ENCODE measurements at places on chromosomes 5 and 9. TPM values are rescaled to one million over a fixed set of nuclear protein-coding genes. Genes with fewer than 3 reads are reported as not detected.

- no peak for DNase-seq
Observed at GRCh38 chr5:169945831-169946261, 34.4 kb downstream of the INSYN2B start.

DNA sequence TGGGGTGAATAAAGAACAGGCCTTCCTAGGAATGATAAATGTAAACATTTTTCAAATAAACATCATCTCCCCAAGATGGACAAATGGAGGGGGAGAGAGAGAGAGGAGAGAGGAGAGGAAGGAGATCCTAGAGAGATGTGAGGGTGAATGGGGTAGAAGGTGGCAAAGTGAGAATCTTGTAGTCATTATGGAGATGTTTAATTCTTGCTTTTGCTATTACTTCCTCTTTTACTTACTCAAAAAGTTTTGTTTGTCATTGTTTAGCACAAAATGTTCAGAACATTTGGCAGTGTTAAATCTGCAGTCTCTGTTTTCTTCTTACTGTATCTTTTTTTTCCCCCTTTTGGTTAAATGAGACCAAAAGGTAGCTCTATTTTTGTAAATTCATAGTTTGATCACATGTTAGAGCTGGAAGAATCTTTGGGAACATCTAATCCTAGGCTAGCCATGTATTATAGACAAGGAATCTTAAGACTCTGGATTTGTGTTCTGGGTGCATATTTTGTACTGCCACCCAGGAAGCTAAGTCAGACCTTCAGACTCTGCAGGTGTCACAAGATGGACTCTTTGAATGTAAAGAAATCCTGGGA is 266.1 kb downstream of the NTRK2 start:
- DNase-seq, result no peak

DNA sequence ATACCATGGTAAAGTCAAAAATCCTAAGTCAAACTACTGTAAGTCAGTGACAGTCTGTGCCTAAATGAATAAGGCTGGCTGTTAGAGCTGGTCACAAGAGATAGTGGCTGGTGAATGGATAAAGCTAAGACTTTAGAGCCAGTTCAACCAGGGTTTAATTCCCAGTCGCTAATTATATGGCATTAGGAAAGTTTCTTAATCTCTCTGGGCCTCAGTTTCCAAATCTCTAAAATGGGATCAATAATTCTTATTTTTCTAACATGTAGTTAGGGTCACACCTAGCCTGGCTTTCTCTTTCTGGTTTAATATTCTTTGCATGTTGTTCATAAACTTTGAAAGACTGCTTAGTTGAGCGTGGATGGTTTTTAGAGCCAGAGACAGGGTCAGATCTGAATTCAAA is 64.8 kb downstream of the SMIM15 start:
- DNase-seq, result no peak

DNA sequence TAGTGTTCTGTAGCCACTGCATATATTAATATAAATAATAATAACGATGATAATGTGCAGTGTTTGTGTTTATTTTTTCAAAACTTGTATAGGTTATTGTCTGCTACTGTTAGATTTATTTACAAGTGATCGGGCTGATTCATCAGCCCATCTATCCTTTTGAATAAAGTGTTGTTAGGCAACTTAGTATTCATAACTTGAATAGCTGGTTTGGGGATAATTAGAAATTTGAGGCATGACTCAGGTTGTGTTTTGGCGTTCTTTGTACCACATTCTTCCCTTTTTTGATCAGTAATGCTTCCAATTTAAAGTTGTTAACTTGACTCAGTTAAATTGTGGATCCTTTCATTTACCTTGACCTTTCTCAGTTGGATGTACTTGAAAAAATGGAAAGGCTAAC is 69.7 kb downstream of the FOCAD start:
- DNase-seq, result no peak

- no peak for DNase-seq
Observed at GRCh38 chr5:1757511-1757910, 42.1 kb downstream of the MRPL36 start.

DNA sequence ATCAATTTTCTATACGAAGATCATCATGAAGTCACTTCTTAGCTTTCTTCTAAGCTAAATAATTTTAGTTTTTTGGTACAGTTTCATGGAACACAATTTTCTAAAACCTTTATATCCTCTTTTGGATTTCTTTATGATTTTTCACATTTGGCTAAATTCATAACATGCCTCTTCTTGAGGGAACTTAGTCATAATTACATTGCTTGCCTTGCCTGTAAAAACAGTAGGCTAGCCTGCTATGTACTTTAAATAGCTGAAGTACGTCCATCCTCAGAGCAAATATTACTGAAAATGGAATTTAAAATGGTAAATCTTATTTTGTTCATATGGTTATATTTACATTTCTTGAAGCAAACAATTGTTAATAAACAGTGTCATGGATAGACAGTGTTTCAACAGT is 225.0 kb downstream of the VPS13A start:
- no peak for DNase-seq

- DNase-seq, result no peak
Observed at GRCh38 chr9:37961351-37961750, 57.4 kb upstream of the SLC25A51 start.

DNA sequence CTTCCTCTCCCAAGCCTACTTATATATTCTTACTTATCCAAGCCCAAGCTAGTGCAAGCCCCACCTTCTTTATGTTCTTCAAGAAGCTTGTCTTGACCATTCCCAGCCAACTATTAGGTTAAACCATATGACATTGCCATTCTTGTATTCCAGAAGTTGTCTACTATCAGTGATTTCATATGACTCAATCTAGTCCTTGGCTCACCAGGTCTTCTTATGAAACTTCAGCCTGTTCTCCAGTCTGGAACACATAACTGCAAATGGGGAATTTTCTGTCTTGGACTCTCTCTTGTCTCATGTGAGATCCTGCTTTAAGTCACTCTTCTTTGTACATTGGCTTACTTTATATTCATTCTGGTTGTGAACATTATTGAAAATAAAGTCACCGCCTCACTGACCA is 130.7 kb downstream of the TTLL11 start:
- no peak for DNase-seq

DNA sequence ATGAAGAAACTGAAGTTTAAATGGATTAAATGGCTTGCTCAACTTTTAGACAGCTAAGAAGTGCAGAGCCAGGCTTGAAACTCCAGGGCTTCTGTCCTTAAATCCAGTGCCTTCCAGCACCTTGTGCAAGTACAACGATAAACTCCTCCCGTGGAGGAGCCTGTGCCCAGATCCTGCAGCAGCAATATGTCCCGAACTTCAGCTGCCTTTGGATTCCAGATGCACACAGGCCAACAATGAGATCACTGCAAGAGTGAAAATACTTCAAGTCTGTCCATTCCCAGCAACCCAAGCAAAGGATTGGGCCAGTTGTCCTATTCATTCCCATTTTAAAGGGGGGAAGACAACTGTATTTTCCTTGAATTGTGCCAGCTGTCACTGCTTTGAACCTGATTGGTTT is 199.6 kb downstream of the CRB2 start:
- no peak for DNase-seq

DNA sequence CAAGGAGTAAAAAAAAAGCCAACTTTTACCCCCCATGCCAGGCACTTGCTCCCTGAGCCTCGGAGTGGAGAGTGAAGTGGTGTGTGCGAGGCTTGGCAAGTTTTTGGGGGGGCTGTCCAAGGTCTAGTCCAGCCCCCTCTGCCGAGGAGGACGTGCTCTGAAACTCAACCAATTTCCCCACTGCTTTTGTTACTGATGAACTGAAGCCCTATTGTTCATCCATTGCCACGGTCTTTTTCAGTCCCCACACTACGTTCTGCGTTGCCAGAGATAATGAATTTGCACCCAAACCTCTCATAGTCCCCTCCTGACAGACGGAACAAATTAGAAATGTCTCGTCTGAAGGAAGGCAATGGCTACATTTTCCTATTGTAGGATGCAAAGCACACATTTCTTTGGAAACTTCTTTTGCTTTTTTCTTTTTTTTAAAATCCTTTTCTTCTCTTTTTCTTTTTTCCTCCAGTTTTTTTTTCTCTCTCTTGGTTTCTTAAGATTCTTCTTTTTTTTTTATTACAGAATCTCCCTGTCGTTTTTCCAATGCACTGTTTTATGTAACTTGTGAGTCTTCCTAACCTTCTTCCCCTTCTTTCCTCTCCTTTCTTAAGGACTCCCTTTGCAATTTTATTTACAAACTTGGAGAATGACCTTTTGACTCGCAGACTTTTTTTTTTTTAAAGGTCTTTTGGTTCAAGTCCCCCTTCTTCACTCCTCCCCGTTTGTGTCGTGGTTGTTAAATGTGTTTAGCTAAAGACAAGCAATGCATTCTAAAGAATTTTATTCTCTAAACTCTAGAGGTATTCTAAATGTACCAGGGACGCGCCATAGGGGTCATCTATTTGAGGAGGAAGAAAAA is 209.5 kb downstream of the MEF2C start:
- no peak for DNase-seq

- DNase-seq, result no peak
Observed at GRCh38 chr9:134887686-134888602, 7.3 kb downstream of the FCN2 start.

DNA sequence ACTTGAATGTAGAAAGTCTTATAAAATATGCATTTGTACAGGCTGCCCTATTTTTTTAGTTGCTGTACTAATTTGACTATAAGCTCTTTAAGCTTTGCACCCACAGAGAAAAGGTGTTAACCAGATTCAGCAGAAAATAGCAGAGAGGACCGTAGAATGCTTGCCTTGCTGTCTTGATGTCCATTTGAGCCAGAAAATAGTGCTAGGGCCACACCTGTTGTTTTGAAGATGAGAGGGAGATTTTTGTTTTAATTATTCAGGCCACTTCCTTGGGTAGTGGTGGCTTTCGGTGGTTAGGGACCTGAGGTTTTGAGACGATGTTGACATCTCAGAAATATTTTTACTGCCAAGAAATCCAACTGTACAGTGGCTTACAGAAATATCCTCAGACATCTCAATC is 196.0 kb downstream of the SPATA31D1 start:
- no peak for DNase-seq

DNA sequence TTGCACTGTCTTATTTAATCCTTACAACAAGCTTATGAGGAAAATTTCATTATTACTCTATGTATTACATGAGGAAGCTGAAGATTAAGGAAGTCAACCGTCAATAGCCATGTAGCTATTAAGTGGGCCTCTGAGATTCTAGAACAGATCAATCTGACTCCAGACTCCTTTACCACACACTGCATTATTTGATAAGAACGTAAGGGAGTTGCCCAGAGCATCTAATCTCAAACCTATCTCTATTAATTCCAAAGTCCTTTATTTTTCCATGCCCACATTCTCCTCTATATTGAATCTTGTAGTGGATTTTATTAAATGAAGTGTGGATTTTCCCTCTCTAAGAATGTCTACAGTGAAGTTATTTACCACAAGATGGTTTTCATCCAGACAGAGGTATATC is 118.2 kb upstream of the MTAP start:
- no peak for DNase-seq

DNA sequence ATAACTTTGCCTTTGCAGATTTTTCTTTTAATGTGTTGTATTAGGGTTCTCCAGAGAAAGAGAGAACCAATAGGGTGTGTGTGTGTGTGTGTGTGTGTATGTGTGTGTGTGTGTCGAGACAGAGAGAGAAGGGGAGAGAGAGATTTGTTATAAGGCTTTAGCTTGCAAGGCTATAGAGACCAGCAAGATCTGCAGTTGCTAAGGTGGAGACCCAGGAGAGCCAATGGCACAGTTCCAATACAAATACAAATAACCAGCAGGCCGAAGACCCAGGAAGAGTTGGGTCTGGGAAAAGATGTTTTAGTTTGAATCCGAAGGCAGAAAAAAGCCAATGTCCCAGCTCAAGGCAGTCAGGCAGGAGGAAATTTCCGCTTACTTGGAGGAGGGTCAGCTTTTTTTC is 23.0 kb downstream of the TMOD1 start:
- DNase-seq, result no peak

GRCh38 chr9:102967979-102968378 is 27.2 kb upstream of the CYLC2 start:
- no peak for DNase-seq

- no peak for DNase-seq
Observed at GRCh38 chr5:63648376-63648775, 313.9 kb downstream of the HTR1A start.

GRCh38 chr5:145925803-145926202 is 10.6 kb upstream of the SH3RF2 start:
- DNase-seq, result no peak

DNA sequence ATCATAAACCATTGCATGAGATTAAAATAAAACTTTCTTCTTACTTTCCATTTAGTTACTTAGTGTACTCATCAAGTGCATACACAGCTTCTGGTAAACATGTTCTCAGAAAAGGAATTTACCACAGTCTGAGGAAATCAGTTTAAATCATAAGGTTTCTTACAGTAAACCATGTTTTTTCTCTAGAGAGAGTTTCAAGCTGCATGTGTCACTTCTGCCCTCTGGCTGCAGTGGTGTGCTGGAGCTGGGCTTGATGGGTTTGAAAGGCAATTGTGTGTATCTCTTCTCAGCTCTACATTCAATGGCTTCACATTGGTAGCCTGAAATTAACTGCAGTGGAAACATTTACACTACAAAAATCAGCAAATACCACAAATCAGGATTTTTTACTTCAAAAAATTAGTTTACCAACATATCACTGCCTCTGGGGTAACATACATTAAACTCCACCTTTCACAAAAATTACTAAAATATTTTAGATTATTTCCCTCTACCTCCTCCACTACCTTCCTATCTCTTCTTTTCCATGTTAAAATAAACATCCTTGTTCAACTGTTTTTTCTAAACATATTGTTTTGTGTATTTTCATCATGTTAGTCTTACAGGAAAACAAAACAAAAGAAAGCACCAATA is 414.3 kb downstream of the ANXA1 start:
- DNase-seq, result no peak

DNA sequence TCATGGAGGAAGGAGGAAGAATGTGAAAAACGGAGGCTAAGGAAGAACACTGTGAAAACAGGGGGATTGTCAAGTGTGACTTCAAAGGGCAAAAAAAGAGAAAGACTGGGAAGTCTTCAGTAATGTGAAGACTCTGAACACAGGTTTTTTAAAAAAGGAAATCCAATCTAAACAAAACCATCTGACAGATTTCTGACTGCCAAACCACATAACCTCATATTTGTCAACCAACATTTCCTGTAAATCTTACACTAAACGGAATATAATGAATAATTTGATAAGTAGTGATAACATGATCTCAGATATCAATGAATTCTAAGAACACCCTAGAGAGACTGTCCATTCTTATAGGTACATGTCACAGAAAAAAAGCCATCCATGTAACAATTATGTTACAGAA is 124.7 kb downstream of the FBN2 start:
- DNase-seq, result no peak

DNA sequence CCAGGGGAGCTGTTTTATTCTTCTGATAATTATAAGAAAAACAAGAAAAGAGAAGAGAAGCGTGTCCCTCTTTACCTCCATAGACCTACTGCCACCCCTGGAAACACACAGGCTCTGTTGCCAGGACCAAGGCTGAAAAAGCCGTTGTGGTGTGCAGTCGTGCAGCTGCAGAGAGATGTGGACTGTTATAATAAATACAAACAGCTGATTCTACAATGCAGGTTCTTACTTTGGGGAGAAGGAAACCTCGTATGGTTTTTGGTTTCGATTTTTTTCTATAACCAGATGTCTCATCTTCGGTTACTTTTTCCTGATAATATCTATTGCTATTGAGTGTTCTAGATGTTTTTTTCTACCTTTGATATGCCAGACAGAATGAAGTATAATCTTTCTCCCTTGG is 28.1 kb downstream of the FYB1 start:
- peak; percentile 56 for DNase-seq

GRCh38 chr5:124713595-124713994 is 32.8 kb downstream of the ZNF608 start:
- DNase-seq, result no peak

The RNF183 gene
- total RNA-seq, result not detected

The NREP gene
- 22.8 TPM for total RNA-seq

The ACOT12 gene
- total RNA-seq, result not detected

The NTNG2 gene
- total RNA-seq, result 5.4 TPM

The AQP3 gene
- total RNA-seq, result 194 TPM

The BSPRY gene
- total RNA-seq, result 2.0 TPM

Data from activated CD4-positive, alpha-beta T cell treated with anti-CD3 and anti-CD28 coated beads, Interleukin-2, amount 10 ng/mL, durations not matched to agents 7 days and 5 days (primary cell).